ENCODE measurements at places on chromosomes 4 and X.

DNA sequence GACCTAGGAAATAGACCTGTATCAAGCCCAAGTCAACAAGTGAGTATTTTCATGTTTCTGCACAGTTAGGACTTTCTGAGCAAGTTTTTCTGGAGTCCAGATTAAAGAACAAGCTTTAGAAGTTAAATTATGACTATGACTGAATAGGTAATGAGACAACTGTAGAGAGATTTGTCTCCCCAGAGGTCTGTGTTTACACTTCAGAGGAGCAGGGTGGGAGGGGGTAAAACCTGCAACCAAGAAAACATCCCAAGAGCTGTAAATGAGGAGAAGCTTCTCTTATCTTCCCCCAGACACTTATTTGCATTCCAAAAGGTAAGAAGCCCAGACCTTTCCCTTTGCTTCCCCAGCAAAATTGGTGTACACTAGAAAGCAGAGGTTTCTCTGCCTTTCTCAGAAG lies 22.1 kb upstream of the CEP135 start:
- no peak for DNase-seq

DNA sequence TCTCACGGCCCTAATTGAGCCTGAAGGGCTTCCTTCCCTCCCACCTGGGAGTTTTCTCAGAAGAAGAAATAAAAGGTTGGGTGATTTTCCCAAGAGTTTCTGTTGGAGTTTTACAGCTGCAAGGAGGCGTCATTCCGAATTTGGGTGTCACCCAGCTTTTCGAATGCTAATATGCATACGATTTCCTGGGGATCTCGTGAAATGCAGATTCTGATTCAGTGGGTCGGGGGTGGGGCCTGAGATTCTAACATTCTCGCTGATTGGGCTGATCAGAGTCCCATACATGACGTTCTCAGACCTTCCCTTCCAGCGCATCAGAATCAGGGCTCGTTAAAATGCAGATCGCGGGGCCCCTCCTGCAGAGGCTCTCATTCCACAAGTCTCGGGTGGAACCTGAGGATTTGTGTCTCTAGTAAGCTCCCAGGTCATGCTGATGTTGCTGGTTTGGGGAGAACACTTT lies 125.8 kb upstream of the STX18 start:
- DNase-seq = no peak

DNA sequence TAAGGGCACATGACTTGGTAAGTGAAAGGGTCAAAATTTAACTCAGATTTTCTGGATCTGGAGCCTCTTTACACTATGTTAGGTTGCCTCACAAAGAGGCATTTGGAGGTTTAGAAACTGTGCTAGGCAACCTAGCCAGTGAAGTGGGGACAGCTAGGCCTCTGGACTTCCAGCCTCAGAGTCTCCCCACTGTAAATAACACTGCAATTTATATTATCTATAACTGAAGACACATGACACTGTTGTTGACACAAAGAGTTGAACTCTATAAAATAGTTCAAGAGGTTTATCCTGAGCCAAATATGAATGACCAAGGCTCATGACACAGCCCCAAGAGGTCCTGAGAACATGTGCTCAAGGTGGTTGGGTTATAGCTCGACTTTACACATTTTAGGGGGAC lies 74.9 kb upstream of the IQCM start:
- no peak for DNase-seq

DNA sequence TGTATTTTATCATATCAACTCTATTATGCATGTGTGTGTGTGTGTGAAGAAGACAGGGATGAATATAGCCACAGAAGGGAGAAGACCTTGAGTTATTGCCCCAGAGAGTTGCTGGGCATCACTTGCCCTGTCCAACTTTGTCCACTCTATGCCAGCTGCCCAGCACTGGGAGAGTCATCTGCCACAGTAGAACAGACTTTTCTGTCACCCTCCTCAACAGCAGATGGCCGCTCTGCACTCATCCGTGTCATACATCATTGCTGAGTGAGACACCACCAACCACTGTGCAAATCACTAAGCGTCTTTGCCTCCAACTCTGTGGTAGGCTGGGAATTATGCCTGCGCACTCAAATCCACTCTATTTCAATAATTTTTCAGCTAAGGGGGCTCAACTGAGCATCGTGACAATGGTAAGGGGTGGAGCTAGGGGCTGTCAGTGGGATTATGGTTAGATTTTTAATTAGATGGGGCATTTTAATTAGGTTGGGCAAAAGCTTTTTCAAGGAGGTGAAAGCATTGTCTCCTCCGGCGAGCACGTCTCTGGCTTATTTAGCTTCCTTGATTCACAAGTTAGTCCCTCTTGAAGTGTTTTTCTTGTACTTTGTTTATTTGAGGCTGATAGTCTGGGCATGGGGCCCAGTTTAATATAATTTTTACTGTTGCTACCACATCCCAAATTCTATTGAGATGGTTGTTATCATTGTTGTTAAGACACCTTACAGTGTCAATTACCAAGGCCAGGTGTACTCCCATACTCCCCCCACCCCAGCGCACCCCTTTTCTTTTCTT lies 100.1 kb upstream of the KLF3 start:
- DNase-seq = no peak

- DNase-seq = no peak
These were observed 34.0 kb upstream of the PACRGL start for GRCh38 chr4:20666012-20666860.

DNA sequence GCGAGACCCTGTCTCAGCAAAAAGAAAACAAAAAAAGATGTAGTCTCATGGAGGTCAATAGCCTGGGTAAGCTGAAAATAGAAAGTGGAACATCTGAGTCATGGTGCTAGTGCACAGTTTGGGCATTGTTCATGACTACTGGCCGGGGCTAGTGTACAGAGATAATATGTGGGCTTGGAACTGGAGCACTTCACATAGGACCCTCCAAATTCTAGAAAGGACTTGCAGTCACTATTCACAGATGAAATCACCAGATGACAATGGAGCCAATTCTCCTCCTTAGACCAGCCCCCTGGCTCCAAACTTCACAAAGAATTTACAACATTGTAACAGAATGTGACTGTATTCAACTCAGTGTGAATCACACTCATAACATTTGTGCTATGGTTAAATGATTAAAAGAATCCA lies 367.8 kb upstream of the SLC7A11 start:
- no peak for DNase-seq

DNA sequence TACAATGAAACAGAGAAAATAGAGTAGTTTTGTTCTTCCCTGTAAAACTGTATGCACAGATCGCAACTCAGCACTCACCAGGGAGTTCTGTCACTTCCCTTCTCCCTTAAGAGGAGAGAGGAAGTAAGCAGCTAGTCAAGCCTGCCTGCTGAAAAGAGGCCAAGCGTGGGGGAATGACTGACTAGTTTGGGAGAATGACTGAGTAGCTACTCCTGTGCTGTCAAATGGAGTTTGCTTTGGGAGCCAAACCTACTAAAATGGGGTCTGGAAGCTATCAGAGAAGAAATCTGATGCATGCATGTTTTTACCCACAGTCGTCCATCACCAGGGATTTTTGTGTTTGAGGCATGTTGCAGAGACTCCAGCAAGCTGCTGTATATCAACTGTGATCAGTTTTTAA lies 54.6 kb upstream of the LHFPL1 start:
- no peak for DNase-seq

DNA sequence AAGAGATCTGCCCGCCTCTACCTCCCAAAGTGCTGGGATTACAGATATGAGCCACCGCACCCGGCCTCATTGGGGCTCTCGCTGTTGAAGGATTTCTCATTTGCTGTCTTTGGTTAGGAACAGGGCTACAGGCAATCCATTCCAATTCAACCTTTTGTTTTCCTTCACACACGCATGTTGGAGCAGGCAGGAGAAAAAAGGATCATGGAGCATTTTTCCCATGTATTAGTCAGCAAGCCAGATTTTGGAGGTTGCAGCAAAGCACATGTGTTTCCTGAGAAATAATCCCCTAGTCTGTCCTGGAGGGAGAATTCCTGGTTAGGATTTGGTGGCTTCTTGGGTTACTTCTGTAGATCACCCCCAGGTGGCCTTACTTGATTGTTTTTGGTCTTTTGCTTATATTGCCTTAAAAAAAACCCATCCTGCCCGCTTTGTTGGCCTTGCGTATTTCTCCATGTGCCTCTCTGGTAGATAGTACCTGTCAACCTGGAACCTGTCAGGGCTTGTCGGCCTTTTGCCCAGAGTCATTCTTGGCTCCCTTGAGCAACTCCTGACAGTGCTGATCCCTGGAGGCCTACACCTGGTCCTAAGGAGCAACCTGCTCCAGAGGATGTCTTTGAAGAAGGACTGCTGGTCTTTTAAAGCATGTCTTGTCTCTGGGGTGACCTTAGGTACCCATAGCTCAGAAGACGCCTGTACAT lies 82.4 kb upstream of the CLCN4 start:
- DNase-seq = no peak

DNA sequence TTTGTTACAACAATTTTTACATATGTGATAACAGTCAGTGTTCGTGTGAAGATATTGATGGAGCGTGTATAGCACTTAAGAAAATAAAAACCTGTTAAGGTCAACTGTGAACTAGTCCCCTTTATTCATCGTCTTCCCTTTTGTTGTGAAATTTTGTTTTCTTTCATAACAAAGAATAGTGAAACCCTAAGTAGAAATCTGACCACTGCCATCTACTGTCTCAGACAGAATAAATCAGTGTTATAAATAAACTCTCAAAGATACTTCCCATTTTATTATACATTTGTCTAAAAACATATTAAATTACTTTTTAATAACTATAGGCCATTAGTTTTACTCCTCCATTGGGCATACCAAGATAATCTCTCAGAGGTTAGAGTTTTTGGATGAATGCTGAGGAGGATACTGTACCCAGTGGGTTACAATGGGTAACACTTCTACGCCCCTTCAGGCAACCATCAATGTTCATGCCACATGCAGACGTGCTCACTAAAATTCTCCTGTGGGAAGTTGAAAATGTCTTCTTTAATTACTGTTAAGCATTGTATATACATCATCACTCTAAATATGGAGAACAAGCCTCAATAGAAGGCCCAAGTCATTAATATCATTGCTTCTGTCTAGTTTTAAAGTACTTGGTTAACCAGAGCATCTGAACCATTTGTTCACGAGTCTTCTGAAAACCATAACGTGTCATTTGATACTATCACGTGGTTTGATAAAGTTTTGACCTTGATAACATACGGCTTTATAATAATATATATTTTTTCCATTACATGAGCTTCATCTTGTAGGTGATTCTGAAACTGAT lies 171.2 kb downstream of the TMA16 start:
- DNase-seq = no peak

- no peak for DNase-seq
These were observed 951.5 kb upstream of the POU3F4 start for GRCh38 chrX:82556588-82556987.

GRCh38 chr4:48503233-48504025 lies 13.4 kb downstream of the ZAR1 start:
- DNase-seq = no peak

DNA sequence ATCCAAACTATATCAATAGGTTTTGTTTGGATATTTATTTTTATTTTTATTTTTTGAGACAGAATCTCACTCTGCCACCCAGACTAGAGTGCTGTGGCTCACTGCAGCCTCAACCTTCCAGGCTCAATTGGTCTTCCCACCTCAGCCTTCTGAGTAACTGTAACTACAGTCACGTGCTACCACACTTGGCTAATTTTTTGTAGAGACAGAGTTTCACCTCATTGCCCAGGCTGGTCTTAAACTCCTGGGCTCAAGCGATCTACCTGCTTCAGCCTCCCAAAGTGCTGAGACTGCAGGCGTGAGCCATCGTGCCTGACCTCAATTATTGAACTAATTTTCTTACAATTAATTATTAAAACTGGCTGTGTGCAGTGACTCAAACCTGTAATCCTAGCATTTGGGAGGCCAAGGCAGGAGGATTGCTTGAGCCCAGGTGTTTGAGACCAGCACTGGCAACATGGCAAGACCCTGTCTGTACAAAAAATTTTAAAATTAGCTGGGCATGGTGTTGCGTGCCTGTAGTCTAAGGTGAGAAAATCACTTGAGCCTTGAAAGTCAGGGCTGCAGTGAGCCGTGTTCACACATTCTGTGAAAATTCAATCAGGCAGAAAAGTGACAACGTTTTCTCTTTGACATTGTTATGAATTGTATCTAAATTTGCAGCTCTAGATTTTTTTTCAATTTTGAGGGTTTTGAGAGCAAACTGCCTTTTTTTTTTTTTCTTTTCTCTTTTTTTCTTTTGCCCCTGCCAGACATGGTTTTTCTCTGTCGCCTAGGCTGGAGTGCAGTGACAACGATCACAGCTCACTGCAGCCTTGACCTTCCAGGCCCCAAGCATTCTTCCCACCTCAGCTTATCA lies 66.0 kb downstream of the UBE2K start:
- no peak for DNase-seq

- DNase-seq = no peak
These were observed 15.1 kb upstream of the UGT2B17 start for GRCh38 chr4:68591204-68591603.

DNA sequence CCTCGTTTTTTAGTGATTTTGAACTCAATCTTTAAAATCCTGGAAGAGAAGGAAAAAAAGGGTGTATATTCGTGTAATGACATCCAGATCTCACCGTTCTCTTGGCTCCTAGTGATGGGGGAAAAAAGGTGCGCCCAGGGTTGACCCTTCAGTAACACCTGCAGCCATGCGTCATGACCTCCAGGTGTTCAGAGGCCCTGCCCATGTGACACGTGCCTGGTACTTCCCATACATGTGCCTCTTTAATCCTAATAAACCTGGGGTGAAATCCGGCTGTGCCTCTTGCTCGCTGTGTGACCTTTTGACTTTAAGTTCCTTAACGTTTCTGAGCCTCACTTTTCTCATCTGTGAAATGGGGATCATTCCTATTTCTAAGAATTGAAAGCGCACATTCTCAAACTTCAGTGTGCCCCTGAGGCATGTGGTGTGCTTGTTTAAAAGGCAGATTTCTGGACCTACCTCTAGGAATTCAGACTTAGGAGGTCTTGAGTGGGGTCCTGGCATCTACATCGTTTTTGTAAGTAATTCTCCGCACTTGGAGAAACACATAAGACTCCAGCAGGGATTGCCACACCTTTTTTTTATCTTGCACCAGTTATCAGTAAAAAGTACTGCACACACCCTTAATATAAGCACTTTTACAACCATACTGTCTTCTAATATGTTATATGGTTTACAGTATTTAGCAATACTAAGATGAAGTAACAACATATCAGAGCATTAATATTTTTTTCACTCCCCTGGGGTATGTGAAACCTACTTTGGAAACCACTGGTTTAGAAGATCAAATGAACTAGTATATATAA lies 90.1 kb downstream of the RELL1 start:
- DNase-seq = no peak

DNA sequence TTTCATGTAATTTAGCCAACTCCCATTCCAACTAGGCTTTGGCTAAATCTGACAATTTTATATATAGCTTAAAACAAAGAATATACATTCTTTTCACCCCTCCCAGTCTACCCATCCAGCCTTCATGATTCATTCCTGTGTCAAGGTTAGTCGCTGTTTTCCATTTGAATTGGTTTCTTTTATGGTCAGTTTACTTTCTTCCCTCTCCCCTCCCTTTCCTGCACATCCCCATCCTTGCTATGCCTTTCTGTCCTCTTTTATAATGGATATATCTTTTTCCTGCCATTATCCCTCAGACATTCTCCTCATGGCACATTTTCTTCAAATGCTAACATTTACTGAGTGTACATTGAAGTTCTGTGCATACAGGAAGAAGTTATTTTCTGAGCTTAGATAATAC lies 4.7 kb downstream of the ZXDB start:
- no peak for DNase-seq
